B cell (primary cell): ENCODE measurements at places on chromosomes 12 and 14. TPM values are rescaled to one million over a fixed set of nuclear protein-coding genes. Genes with fewer than 3 reads are reported as not detected.

BATF gene
- total RNA-seq, result 13.9 and 16.4 TPM in 2 replicates

SERPINA1 gene
- 0.69 TPM in 1 of 2 replicates, not detected in the other for total RNA-seq

KCNMB4 gene
- total RNA-seq, result 0.67 and 0.80 TPM in 2 replicates

SOAT2 gene
- total RNA-seq, result not detected in 2 replicates

ZFHX2 gene
- 2.5 and 2.8 TPM in 2 replicates for total RNA-seq

NUP37 gene
- 19.1 and 22.1 TPM in 2 replicates for total RNA-seq
